ENCODE measurements at places on chromosomes 3 and 15. TPM values are rescaled to one million over a fixed set of nuclear protein-coding genes. Genes with fewer than 3 reads are reported as not detected.

- H3K27ac ChIP-seq, result no peak overlapping the region
Measured at GRCh38 chr3:23752126-23752525, 53.6 kb upstream of the UBE2E1 start.

GRCh38 chr3:100257586-100257985 lies 3.2 kb upstream of the TBC1D23 start:
- peaks cover 20% of the 10 kb centered on the region for H3K4me1 ChIP-seq
- H3K27ac ChIP-seq, result no peak overlapping the region
- H3K27me3 ChIP-seq, result no peaks in the 10 kb centered on the region
- H3K36me3 ChIP-seq, result no peaks in the 10 kb centered on the region

Gene KNG1
- total RNA-seq, result not detected

- H3K27ac ChIP-seq, result no peak overlapping the region
- H3K36me3 ChIP-seq, result no peaks in the 10 kb centered on the region
- no peaks in the 10 kb centered on the region for H3K27me3 ChIP-seq
- no peak for DNase-seq
- no peaks in the 10 kb centered on the region for H3K4me1 ChIP-seq
Measured at GRCh38 chr3:190989218-190989617, 126.7 kb upstream of the GMNC start.

- H3K4me1 ChIP-seq, result peaks cover 52% of the 10 kb centered on the region
- H3K27me3 ChIP-seq, result no peaks in the 10 kb centered on the region
- DNase-seq, result no peak
- H3K27ac ChIP-seq, result no peak overlapping the region
Measured at GRCh38 chr3:195181113-195181498, 89.9 kb downstream of the XXYLT1 start.

Gene DZIP1L
- total RNA-seq, result not detected

DNA sequence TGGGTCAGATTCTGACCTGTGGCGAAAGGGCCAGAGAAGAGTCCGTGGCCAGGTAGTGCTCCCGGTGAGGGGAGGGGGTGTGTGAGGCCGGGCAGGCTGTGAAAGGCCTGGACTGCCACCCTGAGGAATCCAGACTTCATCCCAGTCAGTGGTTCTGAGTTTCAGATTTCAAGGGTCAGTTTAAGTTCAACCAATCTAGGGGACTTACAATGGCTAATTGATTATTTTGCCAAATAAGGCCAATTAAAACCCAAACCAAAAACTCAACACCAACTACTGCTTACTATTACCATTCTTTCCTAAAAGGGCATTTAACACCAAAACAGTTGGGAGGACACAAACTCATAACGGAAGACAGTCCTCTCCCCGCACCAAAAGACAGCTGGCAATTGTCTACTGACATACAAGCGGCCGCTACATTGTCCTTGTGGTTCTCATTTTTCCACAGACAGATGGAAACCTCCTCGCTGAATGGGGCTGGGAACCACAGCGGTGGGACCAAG lies 30.5 kb downstream of the TMEM44 start:
- no peaks in the 10 kb centered on the region for H3K27me3 ChIP-seq
- no peaks in the 10 kb centered on the region for H3K4me1 ChIP-seq
- H3K27ac ChIP-seq, result no peak overlapping the region
- DNase-seq, result no peak
- H3K4me3 ChIP-seq, result no peak overlapping the region

All from CD4-positive, CD25-positive, alpha-beta regulatory T cell (primary cell).